ENCODE measurements at places on chromosomes 12 and 14.

- DNase-seq, result no peak
Measured at GRCh38 chr14:64841121-64841651, 38.5 kb downstream of the SPTB start.

DNA sequence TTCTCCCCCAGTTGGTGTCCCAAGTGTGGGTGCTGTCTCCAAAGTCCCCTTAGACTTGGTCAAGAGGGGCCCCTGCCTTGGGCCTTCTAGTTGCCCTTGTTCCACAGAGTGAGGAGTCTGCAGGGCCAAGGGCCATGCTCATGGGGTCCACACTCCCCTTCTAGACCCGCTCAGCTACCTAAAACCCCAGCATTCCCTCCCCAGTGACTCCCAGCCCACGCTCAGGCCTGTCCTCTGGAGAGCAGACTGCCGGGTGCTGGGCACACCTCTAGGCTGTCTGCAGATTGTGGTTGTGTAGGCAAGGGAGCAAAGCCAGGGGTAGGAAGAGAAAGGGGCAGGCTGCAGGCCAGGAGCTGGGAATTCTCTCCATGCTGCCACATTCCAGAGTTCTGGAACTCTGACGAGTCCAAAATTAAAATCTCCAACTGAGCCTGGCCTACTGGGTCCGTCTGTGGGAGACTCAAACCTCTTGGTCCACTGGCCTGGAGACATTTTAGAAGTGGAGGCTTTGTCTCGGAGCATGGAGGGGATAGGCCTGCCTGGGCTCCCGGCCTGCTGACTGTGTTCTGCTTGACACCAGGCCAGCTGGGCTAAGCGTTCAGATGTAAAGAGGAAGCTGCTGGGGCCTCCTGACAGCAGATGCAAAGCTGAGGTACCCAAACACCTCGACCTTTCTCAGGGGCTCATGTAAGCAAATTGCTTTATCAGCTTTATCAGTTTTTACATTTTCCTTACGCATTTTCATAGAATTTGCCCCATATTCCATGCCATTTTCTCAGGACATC, 13.7 kb upstream of the KRT5 start:
- DNase-seq, result no peak

GRCh38 chr14:103889313-103890051, 38.8 kb upstream of the TDRD9 start:
- no peak for DNase-seq

GRCh38 chr14:25848601-25849000, 749.2 kb downstream of the NOVA1 start:
- DNase-seq, result no peak

DNA sequence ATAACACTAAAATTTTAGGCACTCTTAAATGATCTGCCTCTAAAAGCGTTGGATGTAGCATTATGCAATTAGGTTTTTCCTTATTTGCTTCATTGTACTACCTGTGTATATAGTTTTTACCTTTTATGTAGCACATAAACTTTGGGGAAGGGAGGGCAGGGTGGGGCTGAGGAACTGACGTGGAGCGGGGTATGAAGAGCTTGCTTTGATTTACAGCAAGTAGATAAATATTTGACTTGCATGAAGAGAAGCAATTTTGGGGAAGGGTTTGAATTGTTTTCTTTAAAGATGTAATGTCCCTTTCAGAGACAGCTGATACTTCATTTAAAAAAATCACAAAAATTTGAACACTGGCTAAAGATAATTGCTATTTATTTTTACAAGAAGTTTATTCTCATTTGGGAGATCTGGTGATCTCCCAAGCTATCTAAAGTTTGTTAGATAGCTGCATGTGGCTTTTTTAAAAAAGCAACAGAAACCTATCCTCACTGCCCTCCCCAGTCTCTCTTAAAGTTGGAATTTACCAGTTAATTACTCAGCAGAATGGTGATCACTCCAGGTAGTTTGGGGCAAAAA, 4.1 kb downstream of the CDKN1B start:
- DNase-seq, result no peak

GRCh38 chr12:96719660-96720362, 187.2 kb upstream of the NEDD1 start:
- DNase-seq, result no peak

DNA sequence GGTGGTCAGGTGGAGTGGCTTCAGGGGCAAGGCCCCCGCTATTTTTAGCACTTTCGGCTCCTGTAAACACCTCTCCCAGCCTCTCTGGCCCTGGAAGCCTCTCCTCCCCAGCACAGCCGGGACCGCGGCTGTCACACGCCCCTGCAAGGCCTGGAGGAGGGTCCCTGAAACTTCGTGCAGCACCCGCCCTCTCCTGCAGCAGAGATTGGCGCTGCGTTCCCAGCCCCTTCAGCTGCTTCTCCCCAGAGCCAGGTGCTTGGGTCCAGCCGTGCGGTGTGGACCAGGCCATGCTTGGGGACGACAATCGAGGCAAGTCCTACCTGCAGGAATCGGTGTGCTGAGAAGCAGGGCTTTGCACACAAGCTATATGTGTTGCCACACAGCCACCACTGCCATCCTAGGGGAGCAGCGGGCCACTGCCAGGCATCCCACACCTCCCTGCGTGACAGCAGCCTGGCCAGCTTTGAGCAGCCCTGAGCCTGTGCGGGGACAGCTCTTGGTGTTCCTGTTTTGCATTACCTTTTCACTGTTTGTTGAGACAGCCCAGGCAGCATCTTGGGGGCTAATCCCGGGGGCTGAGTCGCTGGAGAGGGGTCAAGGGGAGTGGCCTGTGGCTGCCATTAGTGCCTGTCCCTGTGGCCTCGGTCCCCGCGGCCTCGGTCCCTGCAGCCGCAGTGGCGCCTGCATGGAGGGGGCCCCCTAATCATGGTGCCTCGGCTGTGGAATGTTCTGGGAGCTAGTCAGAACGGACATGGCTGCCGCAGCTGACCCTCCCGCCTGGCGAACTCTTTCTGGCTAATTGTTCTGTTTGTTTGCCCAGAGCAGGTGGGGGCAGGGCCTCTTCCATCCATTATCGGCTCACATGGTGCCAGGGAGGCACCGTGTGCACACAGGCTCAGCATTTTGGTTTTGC, 27.6 kb upstream of the TRAF3 start:
- no peak for DNase-seq

- no peak for DNase-seq
Measured at GRCh38 chr12:15982071-15982470, 70.9 kb downstream of the DERA start.

DNA sequence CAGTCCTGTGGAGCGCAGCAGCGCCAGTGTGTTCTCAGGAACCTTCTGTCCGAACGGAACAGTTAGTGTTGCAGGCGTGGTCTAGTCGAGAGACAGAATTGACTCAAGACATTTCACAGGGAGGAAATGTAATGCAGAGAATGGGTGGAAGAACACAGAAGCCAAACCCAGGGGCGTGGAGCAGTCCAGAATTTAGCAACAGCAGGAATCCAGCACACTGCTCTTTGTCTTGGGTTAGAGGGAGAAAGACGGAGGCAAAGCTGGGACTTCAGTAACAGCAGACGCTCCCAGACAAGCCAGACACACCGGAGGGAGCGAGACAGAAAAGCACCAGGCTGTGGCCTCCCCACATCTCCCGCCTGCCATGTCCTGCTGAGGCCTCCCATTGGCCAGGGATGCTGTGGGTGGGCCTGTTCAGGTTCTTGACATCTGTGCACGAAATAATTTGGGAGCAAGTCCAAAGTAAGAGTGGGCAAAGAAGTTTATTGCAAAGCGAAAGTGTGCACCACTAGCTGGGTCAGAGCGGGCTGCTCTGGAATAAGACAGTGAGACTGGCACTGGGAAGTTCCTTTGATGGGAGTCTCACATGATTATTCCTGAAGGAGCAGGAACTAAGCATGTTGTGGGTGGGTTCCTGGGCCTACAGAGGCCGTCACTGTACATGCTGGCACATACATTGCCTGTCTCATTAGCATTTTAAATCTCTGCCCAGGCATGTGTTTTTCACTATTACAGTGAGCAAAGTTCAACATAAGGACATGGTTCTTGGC, 339.3 kb upstream of the SFSWAP start:
- DNase-seq, result no peak

GRCh38 chr14:74647061-74647677, 35.1 kb upstream of the LTBP2 start:
- DNase-seq, result no peak

- DNase-seq, result no peak
Measured at GRCh38 chr14:44774396-44774795, 187.4 kb downstream of the KLHL28 start.

DNA sequence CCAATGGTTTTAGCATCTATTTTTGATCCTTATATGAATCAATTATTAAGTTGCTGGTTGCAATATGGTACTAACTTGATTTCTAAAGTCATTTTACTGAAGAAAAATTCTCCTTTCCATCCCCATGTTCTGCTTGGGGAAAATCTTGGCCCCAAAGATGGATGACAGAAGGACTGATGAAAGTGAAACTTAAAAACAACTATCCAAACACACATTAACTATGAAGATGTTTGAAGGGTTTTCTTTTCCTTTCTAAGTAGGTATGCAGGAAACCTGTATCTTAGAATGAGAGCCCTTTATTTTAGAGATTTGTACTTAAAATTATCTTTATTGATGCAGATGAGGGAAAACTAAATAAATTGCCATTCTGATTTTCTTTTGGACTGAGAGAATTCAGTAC, 5.9 kb downstream of the C12orf71 start:
- no peak for DNase-seq

DNA sequence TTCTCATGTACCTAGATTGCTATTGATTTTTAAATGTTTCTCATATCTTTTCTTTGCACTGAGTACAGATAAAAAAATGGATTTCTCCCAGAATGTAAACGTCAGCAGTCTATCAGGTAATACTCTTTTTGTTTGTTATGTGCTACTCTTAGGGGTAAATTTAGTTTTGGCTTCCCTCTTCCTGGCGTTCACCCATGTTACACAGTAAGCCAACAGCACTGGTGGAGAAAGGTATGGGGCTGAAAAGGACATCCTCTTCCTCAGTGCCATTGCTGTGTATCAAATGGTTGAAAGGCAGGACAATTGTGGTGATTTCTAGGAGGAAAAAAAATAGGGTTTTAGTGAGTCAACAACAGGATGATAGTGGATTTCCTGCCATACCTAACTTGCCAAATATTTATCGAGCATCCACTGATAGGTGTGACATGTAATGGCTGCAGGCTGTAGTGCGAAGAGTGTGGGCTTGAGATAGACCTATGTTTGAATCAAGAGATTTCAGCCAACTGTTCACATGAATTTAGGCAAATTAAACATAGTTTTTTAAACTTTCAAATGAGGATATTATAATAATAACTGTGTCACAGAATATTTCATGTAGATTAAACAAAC, 7.5 kb downstream of the KLRF2 start:
- no peak for DNase-seq

- no peak for DNase-seq
Measured at GRCh38 chr12:118361092-118361404, 11.7 kb downstream of the TAOK3 start.

DNA sequence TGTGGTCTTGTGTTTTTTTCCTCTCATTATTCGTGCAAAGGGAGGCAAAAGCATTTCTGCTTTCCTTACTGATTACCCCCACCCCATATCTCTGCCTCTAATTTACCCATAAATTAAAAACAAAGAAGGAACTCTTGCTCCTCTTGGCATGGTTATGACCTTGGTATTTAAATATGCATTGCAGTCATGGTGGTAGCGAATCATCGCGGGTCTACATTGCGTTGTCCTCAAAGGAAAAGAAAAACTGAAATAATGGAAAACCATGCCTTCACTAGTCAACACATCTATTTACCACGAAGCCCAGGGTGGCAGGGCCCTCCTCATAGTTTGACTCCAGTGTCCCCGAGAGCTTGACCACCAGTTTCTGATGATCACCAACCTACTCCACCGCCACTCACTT, 126.7 kb upstream of the PARP11 start:
- no peak for DNase-seq

GRCh38 chr12:6230321-6231110, 30.3 kb downstream of the CD9 start:
- DNase-seq, result peak; percentile 43

GRCh38 chr12:112862636-112863290, 44.0 kb upstream of the OAS1 start:
- DNase-seq, result no peak

DNA sequence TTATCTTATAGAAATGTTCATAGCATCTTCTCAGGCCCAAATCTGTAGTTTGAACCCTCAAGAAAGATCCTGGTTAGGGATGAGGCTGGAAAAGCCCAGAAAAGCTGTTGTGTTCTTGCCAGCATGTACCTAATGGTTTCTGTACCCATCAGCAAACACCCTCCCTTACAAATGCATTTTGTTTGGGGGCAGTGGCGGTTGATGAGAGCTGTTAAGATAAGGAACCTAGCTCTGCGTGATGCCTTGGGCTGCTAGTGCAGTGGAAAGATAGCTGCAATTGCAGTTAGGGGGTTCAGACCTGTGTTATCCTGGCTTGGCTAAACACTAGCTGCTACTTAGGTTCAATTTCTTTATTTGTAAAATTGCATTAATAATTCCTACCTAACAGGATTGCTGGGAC, 3.6 kb downstream of the TPH2 start:
- DNase-seq, result no peak

DNA sequence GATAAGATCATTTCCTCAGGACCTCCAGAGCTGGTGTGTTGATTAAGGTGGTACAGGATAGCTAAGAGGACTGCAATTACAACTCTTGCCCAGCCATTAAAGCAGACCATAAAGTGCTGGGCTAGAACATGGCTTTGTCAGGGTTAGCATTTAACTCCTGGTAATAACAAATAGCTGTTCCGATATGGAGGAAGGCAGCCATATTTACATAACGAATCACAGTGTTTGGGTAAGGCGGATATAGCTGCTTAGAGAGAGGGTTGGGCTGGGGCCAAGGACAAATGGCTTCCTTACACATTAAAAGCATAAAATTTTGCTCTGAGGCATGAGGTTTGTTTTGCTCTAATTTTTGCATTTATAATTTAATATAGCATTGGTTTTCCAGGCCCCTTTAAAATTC, 297.7 kb upstream of the DDHD1 start:
- DNase-seq, result no peak

- no peak for DNase-seq
Measured at GRCh38 chr14:70665448-70666360, 24.0 kb downstream of the TTC9 start.

DNA sequence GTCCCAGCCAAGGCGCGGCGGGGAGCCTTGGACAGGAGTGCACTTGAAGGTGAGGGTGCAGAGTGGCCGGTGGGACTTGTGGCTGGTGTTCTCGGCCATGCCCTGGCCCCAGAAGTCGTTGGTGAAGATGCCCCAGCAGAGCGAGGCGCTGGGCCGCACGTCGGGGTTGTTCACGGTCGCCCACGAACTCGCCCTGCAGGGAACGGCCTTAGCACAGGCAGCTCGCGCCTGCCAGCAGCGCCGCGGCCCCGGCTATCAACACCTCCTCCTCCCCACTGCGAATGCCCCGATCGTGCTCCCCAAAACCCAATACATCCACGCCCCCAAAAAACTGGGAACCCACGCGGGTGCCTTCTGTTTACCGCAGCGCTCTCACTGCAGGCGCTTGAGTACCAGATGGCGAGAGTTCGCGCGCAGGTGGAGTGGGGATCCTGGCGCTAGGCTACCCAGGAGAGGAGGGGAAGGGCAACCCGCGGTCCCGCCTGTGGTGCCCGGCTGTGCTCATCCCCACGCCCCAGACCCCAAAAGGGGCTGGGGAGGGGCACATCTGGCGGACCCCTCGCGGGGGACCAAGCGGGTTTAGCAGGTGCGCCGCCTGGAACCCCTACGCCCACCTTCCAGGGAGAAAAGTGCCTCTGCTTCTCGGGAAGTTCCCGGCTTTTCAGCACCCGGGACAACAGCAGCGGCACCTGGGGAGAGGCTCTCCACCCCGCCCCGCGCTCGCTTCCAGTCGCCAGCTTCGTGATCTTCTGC, 386.3 kb upstream of the TMTC1 start:
- no peak for DNase-seq

GRCh38 chr12:63849106-63849620, 4.7 kb downstream of the SRGAP1 start:
- no peak for DNase-seq

GRCh38 chr12:31518680-31519227, 72.2 kb downstream of the DENND5B start:
- DNase-seq, result no peak

All from stimulated activated CD4-positive, alpha-beta T cell treated with anti-CD3 and anti-CD28 coated beads, TNF-alpha, amount 100 ng/mL, for 1 hour (primary cell).